Astrocyte of the hippocampus (primary cell): ENCODE measurements at places on chromosomes 12 and 14.

- DNase-seq, result no peak
Observed at GRCh38 chr14:72120315-72120714, 188.1 kb downstream of the RGS6 start.

- DNase-seq, result no peak
Observed at GRCh38 chr12:108193493-108193892, 64.4 kb downstream of the WSCD2 start.

DNA sequence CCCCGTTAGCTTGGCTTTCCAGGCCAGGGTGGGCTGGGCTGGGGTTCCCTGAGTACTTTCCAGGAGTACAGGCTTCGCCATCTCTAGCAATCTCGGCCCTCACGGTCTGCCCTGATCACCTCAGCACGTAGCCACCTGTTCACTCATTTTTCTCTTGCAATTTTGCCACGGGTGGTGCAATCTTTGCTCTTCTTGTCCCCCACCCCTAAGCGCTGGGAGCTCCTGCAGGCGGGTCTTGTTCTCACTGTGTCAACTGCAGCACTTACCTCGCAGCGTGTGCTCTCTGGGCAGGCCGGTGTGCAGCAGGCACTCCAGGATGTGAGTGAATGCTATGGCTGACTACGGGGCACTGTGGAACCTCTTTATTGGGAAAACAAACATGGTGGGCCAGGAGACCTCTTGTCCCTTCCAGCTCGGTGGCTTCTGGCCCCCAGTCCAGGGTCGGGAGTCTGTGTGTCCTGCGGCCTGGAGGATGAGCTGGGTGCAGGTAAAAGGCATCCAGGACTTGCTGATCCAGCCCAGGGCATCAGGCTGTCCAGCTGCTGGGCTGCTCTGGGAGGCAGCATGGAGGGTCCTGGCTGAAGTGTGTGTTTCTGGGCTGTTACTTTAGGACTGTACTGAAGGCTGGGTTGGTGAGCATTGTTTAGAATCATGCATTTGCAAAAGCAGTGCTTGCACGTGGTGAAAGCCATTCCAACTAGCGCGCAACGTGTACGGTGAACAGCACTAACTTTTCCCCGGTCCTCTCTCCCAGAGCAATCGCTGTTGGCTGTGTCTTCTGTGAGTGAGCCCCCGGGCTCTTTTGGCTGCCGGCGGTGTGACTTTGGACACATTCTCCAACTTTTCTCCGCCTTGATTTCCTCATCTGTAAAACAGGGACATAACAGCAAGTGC lies 1.5 kb upstream of the ULK1 start:
- DNase-seq, result no peak

GRCh38 chr12:53208877-53209463 lies 1.9 kb upstream of the ITGB7 start:
- DNase-seq, result no peak
